Fibroblast of lung (primary cell): ENCODE measurements at places on chromosomes 4 and X. TPM values are rescaled to one million over a fixed set of nuclear protein-coding genes. Genes with fewer than 3 reads are reported as not detected.

- no peaks in the 10 kb centered on the region for H3K4me1 ChIP-seq
- no peak overlapping the region for H3K4me3 ChIP-seq
- no peaks in the 10 kb centered on the region for H3K27me3 ChIP-seq
These were observed 390.0 kb upstream of the NWD2 start for GRCh38 chr4:36854554-36854953.

GRCh38 chr4:186939226-186939625, 215.6 kb upstream of the FAT1 start:
- H3K4me1 ChIP-seq = peaks cover 2% of the 10 kb centered on the region
- H3K27ac ChIP-seq = no peak overlapping the region
- DNase-seq = no peak
- H3K27me3 ChIP-seq = no peaks in the 10 kb centered on the region
- no peaks in the 10 kb centered on the region for H3K36me3 ChIP-seq

- no peak overlapping the region for H3K27ac ChIP-seq
- H3K4me1 ChIP-seq = no peaks in the 10 kb centered on the region
- no peaks in the 10 kb centered on the region for H3K36me3 ChIP-seq
- H3K27me3 ChIP-seq = no peaks in the 10 kb centered on the region
These were observed 13.6 kb downstream of the AMTN start for GRCh38 chr4:70531981-70532380.

DNA sequence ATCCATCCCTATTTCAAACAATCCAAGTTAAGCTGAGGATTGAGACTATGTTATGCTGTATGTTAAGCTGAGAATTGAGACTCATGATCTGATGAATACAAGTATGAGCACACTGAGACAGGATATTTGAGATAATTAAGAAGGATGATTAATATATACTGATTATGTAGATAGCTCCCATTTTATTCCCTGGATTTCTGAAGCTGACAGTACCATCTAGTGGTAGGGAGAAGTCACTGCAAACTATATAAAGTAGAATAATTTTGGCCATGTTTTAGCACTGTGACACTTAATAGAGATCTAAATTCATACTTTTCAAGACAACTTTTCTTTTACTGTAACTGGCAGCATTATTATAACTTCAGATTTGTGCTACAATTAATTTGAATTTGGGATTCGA, 63.8 kb upstream of the HPRT1 start:
- DNase-seq = no peak
- H3K36me3 ChIP-seq = no peaks in the 10 kb centered on the region
- no peaks in the 10 kb centered on the region for H3K4me1 ChIP-seq
- H3K4me3 ChIP-seq = no peak overlapping the region
- H3K27ac ChIP-seq = no peak overlapping the region
- no peaks in the 10 kb centered on the region for H3K27me3 ChIP-seq

DNA sequence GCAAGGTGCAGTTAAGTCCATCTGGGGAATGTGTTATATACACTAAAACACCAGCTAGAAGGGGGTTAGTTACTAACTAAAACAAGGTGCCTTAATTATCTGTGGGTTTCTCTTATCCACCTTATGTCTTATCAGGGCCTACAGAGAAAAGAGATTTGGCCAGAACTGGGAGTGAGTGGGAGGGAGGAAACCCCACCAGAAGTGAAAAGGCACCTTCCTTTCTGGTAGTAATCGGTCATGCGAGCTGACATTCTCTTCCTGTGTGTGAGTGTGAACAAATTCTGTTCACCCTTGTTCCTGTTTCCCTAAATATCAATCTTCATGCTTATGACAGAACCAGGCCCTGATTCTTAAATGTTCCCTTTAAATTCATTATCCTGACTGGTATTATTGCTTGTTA, 43.5 kb downstream of the SRPX2 start:
- H3K27me3 ChIP-seq = no peaks in the 10 kb centered on the region
- no peak overlapping the region for H3K4me3 ChIP-seq
- H3K36me3 ChIP-seq = no peaks in the 10 kb centered on the region

Gene MAP9
- total RNA-seq = 10.3 and 12.6 TPM in 2 replicates

Gene CPZ
- 7.1 and 20.8 TPM in 2 replicates for total RNA-seq

Gene REPS2
- total RNA-seq = 0.50 and 0.77 TPM in 2 replicates

Gene USP26
- total RNA-seq = not detected in 2 replicates

Gene PPEF2
- total RNA-seq = not detected in 2 replicates

Gene PLXNB3
- 1.0 and 4.3 TPM in 2 replicates for total RNA-seq

GRCh38 chrX:46713672-46714490, 45.0 kb downstream of the SLC9A7 start:
- no peak overlapping the region for H3K4me3 ChIP-seq
- no peaks in the 10 kb centered on the region for H3K27me3 ChIP-seq
- DNase-seq = peak; percentile 73
- H3K27ac ChIP-seq = no peak overlapping the region

Gene NUDT10
- total RNA-seq = 1.8 and 2.1 TPM in 2 replicates

Gene F8
- total RNA-seq = 5.4 and 7.9 TPM in 2 replicates

Gene AFM
- total RNA-seq = not detected in 2 replicates

DNA sequence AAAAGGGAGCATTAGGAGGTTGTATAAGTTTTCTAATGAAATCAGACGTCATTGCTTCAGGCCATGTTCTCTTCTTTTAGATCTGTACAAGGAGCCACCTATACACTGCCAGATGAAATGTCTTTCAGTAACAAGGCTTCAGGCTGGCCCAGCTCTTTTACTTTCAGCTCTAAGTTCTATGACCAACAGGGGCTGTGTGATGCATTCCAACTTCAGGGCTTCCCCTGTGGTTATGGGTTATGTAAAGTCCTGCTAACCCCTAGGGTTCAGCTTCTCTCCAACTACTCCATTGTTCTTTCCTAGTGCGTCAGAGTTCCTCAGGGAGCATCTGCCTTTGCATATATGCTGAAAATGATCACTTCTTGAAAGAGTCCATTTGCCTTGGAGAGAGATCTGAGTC, 79.4 kb upstream of the TTC29 start:
- H3K4me1 ChIP-seq = no peaks in the 10 kb centered on the region
- no peak overlapping the region for H3K4me3 ChIP-seq
- H3K27me3 ChIP-seq = no peaks in the 10 kb centered on the region
- DNase-seq = no peak

DNA sequence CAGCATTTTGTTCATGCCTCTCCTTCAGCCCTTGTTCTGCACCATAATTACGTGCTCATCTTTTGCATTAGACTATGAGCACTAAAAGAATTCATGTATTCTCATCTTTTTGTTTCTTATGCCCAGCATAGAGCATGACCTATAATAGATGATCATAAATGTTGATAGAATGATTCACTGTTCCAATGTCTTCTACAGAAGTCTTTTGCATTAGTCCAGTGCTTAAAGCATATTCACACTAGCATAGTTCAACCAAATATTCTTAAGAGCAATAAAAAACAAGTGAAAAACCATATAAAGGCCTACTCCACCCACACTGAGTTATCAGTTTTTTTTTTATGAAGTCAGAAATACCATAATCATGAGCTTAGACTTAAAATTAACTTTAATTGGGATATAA, 36.5 kb upstream of the SLC10A4 start:
- no peak for DNase-seq
- H3K36me3 ChIP-seq = no peaks in the 10 kb centered on the region
- no peak overlapping the region for H3K27ac ChIP-seq
- no peak overlapping the region for H3K4me3 ChIP-seq
- no peaks in the 10 kb centered on the region for H3K27me3 ChIP-seq

Gene CXorf38
- 6.2 and 12.4 TPM in 2 replicates for total RNA-seq

Gene FGG
- not detected in 2 replicates for total RNA-seq

GRCh38 chr4:71334465-71334882, 4.3 kb upstream of the SLC4A4 start:
- H3K27me3 ChIP-seq = no peaks in the 10 kb centered on the region
- H3K36me3 ChIP-seq = peaks cover 2% of the 10 kb centered on the region
- peaks cover 10% of the 10 kb centered on the region for H3K4me1 ChIP-seq
- peak; percentile 69 for DNase-seq

- H3K27ac ChIP-seq = no peak overlapping the region
- peaks cover 5% of the 10 kb centered on the region for H3K4me1 ChIP-seq
- no peaks in the 10 kb centered on the region for H3K36me3 ChIP-seq
- no peak overlapping the region for H3K4me3 ChIP-seq
These were observed 135.8 kb downstream of the IL15 start for GRCh38 chr4:141771889-141772830.

Gene ERAS
- total RNA-seq = not detected in 2 replicates

Gene CLCN4
- 2.1 and 4.0 TPM in 2 replicates for total RNA-seq

- DNase-seq = peak; percentile 88
- H3K4me1 ChIP-seq = no peaks in the 10 kb centered on the region
- H3K36me3 ChIP-seq = no peaks in the 10 kb centered on the region
- H3K4me3 ChIP-seq = peak within 1 kb of the TSS; percentile 55
- no peaks in the 10 kb centered on the region for H3K27me3 ChIP-seq
- peak within 1 kb of the TSS; percentile 51 for H3K27ac ChIP-seq
These were observed at the start of gene DMD for GRCh38 chrX:33211356-33212260. TSS of gene DMD (minus strand) at chrX:33211549. CDS start at chrX:33211312, 237 bp downstream.

GRCh38 chr4:158863296-158863695, 94.5 kb downstream of the FNIP2 start:
- no peak for DNase-seq
- no peaks in the 10 kb centered on the region for H3K27me3 ChIP-seq
- H3K4me1 ChIP-seq = no peaks in the 10 kb centered on the region
- no peak overlapping the region for H3K27ac ChIP-seq
- peaks cover 2% of the 10 kb centered on the region for H3K36me3 ChIP-seq
- no peak overlapping the region for H3K4me3 ChIP-seq

Gene GPR34
- total RNA-seq = not detected in 2 replicates

GRCh38 chr4:182582245-182582644, 334.9 kb downstream of the DCTD start:
- H3K27me3 ChIP-seq = no peaks in the 10 kb centered on the region
- no peaks in the 10 kb centered on the region for H3K36me3 ChIP-seq
- no peak overlapping the region for H3K27ac ChIP-seq
- H3K4me3 ChIP-seq = no peak overlapping the region
- no peak for DNase-seq
- no peaks in the 10 kb centered on the region for H3K4me1 ChIP-seq

GRCh38 chr4:153528705-153529485, 62.7 kb downstream of the TMEM131L start:
- no peaks in the 10 kb centered on the region for H3K4me1 ChIP-seq
- H3K4me3 ChIP-seq = no peak overlapping the region
- no peaks in the 10 kb centered on the region for H3K27me3 ChIP-seq
- DNase-seq = no peak

Gene FGFRL1
- total RNA-seq = 5.6 and 6.1 TPM in 2 replicates

Gene DOCK11
- total RNA-seq = 30.8 and 40.1 TPM in 2 replicates

DNA sequence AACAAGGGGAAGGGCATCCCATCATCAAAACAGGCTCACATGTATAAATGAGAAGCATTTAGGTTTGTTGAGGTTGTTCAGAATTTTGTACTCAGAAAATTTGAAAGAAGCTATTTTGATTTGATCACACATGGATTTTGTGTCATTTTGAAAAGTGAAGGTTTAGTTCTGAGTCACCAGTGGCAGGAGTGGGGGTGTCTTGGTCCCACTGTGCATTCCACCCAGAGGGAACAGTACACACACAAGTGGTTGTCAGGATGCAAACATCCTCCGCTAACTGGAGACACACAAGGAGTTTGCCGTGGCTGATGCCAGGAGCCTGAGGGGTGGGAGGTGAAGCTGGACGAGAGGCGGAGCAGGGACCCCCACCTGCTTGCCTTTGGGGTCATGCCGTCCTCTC, 198.2 kb upstream of the PSAPL1 start:
- no peak overlapping the region for H3K4me3 ChIP-seq
- H3K27ac ChIP-seq = no peak overlapping the region
- no peaks in the 10 kb centered on the region for H3K27me3 ChIP-seq
- no peak for DNase-seq
- H3K4me1 ChIP-seq = peaks cover 7% of the 10 kb centered on the region

- no peak overlapping the region for H3K27ac ChIP-seq
- no peaks in the 10 kb centered on the region for H3K4me1 ChIP-seq
- H3K27me3 ChIP-seq = no peaks in the 10 kb centered on the region
- H3K36me3 ChIP-seq = no peaks in the 10 kb centered on the region
- H3K4me3 ChIP-seq = no peak overlapping the region
These were observed 62.8 kb downstream of the SH3KBP1 start for GRCh38 chrX:19824603-19825002.

Gene CENPVL2
- total RNA-seq = not detected in 2 replicates

Gene TCEAL7
- total RNA-seq = 32.5 and 52.6 TPM in 2 replicates

Gene CYSLTR1
- total RNA-seq = 0.26 and 0.50 TPM in 2 replicates

DNA sequence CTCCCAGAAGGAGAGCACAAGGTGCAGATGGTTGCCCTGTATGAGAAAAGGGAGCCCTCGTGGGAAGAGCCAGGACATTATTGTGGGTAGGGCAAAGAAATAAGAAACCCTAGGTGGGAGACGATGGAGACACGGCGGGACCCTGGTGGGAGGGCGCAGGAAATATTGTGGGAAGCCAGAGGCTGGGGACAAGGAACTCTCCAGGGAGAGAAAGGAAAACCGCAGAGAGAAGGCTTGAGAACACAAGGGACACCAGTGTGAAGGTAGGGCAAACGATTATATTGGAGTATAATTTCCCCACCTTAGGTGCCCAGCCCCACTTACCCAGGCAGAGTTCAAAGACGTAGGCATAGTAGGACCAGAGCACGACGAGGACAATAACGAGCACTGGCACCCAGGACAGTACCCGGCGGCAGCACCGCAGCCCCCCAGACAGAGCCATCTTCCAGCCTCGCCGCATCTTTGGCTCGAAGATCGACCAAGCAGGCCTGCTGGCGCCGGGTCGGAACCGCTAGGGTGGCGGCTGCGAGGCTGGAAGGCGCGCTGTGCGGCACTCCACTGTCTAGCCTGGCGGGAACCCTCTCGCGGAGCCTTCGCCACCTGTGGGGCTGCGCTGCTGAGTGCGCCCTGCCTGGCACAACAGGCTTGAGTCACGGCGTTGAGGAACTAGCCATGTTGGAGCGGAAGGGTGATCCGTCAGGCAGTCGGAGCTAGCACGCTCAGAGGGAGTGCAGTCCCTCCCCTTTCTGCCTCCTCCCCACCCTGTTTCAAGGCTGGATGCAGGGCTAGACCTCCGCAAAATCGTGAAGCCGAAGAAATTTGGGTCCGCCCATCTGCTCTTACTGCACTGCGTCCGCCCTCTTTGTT, at the start of gene ZDHHC15:
Gene ZDHHC15, minus strand, starts transcription at position 473 of the 867 bp plus-strand sequence. Its CDS starts 13 bp downstream, at position 460.
- no peaks in the 10 kb centered on the region for H3K36me3 ChIP-seq
- H3K27ac ChIP-seq = no peak within 1 kb of the TSS
- no peaks in the 10 kb centered on the region for H3K4me1 ChIP-seq

- no peaks in the 10 kb centered on the region for H3K4me1 ChIP-seq
- no peaks in the 10 kb centered on the region for H3K36me3 ChIP-seq
- H3K27ac ChIP-seq = no peak overlapping the region
These were observed 185.6 kb downstream of the IQCM start for GRCh38 chr4:149630064-149630463.
